ENCODE measurements at places on chromosomes 1 and 21. TPM values are rescaled to one million over a fixed set of nuclear protein-coding genes. Genes with fewer than 3 reads are reported as not detected.

Gene KRTAP12-4
- polyA plus RNA-seq, result not detected

Gene CRYZ
- polyA plus RNA-seq, result 21.1 TPM

Gene SHISA4
- polyA plus RNA-seq, result 14.3 TPM

Gene CA6
- 0.08 TPM for polyA plus RNA-seq

Gene DNAH14
- 3.9 TPM for polyA plus RNA-seq

Gene SPATA45
- not detected for polyA plus RNA-seq

Gene RNF223
- 0.06 TPM for polyA plus RNA-seq

Gene IL22RA1
- 2.7 TPM for polyA plus RNA-seq

Gene DCST1
- polyA plus RNA-seq, result not detected

Gene SPATA21
- polyA plus RNA-seq, result not detected

Gene TRAF3IP3
- not detected for polyA plus RNA-seq

Gene ETV3L
- not detected for polyA plus RNA-seq

Gene FLG2
- polyA plus RNA-seq, result not detected

Gene LRRC38
- not detected for polyA plus RNA-seq

Gene KCNJ6
- 0.01 TPM for polyA plus RNA-seq

Gene CFAP107
- not detected for polyA plus RNA-seq

Data from mammary epithelial cell (primary cell).